ENCODE measurements at places on chromosomes 2 and 18.

DNA sequence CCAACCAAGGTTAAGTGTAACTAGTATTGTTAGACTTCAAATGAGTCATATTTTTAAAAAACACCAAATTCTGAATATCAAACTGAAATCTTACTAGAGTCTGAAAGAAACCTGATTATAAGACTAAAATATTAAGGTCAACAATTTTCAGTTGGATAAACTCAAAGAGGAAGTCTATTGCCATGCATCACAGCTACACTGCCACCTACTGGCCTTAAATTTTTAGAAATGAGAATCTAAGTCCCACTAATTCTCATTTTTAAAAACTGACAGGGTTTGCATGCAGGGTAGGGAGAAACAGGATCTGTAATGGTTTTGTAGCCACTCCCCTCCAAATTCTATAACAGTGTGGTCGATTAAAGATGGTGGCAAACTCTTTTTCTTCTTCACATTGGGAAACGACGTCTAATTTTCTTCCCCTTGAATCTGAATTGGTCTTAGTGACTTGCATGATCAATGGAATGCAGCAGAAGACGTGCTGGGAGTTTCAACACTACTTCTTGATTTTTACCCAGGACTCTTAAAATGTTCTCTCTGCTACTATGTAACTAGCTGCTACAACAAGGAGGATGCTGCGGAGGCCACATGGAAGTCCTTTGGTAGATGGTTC is 176.1 kb upstream of the SESTD1 start:
- peak; percentile 65 for DNase-seq

GRCh38 chr18:38900445-38900844 is 1334.8 kb upstream of the CELF4 start:
- DNase-seq = no peak

- no peak for DNase-seq
These were observed 103.6 kb upstream of the CELF4 start for GRCh38 chr18:37668971-37669747.

DNA sequence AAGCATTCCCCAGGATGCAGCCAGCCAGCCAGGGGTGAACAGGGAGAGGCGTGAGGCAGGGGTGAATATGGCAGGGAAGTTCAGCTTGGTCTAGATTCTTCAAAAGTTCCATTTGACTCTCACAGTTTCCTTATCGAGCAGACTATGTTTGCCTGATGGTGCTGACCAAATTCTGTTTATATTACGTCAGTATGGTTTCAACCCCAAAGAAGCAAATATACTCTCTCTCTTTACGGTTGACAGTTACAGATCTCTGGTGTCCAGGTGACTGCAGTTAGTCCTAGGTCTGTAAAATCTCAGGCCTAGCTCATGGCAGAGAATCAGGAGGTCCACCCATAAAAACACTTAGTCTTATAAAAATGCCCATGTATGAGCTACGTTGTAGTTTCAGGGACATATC is 38.3 kb upstream of the DNMT3A start:
- DNase-seq = no peak

- no peak for DNase-seq
These were observed 106.3 kb upstream of the SEC11C start for GRCh38 chr18:59033359-59033758.

DNA sequence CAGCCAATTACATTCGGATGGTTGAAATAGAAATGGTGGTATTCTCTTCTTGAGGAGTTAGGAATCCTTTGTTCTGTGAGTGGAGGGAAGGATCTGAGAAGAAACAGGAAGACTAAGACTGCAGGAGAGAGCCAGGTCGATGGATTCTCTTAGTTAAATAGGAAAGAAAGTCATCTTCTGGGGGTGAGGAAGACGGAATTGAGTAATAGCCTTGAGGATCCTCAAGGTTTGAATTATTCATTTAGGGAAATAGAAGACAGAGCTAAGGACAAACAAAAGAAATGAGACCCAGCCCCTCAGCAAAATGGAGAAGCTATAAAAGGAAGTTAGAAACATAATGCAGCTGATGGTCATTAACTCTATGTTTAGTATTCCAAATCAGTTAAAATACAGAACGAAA is 1.8 kb downstream of the LAPTM4A start:
- DNase-seq = peak; percentile 82

DNA sequence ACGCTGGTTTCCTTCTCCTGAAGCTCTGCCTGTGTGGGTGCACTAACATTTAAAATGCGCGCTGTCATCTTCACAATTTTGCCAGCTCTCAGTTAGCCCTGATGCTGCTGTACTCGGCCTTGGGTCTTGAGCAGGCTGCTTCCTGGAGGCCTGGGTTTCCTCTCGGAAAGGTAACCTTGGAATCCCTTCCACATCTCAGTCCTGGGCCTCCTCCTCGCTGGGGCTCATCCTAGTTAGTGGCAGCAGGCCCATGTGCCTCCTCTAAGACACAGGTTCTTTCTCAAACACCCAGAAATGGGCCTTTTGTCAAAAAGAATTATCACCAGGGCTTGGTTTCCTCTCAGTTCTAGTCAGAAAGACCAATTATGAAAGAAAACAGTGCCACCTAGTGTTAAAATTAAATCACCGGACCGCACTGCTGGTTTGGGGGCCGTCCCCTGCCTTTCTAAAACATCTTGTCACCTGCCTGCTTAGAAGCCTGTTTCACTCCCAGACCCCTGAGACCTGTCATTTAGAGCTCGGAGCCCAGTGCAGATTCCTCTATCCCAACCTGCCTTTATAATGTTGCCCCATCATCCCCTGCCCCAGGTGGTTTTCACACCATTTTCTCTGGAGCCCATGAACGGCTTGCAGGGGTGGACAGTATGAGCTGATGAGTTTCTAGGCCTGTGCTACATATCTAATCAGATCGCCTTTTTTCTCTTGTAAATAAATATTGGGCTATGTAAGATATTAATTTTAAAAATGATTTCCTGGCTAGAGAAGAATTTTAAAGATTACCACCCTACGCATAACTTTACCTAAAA is 42.4 kb downstream of the HK2 start:
- DNase-seq = peak; percentile 78

DNA sequence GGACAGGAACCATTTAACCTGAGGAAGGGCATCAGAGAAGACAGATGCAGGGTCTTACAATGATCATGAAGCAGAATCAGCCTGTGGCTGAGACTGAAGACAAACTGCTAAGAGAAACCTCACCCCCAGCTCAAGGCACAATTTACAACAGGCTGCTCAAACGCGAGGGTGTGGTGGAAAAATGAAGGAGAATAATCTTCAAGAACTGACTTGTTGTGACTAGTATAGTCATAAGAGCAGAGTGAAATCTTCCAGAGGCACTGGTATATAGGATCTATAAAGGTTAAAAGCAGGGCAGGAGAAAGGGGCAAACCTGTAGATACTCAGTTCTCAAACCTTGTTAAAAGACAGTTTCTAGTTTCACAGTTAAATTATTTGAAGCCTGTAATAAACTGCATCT is 1155.8 kb upstream of the TMEFF2 start:
- no peak for DNase-seq

DNA sequence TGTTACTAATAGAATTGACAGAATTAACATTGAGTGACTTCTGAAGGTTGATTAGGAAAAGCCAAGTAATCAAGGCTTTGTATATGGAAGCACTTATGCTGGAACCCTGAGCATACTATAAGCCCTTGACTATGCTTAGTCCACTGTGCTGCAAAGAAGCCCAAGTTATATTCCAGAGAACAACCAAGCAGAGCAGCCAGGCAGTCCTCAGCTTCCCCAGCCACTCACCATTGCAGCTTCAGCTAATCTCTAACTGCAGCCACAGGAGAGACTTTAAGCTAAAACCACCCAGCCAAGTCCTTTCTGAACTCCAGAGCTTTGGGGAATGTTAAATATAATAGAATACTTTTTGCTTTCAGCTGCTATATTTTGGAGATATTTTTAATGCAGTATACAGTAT is 164.4 kb upstream of the VWC2L start:
- no peak for DNase-seq

GRCh38 chr2:229731916-229732315 is 17.6 kb upstream of the DNER start:
- DNase-seq = no peak

- DNase-seq = no peak
These were observed 26.7 kb downstream of the CYRIA start for GRCh38 chr2:16638946-16639345.

DNA sequence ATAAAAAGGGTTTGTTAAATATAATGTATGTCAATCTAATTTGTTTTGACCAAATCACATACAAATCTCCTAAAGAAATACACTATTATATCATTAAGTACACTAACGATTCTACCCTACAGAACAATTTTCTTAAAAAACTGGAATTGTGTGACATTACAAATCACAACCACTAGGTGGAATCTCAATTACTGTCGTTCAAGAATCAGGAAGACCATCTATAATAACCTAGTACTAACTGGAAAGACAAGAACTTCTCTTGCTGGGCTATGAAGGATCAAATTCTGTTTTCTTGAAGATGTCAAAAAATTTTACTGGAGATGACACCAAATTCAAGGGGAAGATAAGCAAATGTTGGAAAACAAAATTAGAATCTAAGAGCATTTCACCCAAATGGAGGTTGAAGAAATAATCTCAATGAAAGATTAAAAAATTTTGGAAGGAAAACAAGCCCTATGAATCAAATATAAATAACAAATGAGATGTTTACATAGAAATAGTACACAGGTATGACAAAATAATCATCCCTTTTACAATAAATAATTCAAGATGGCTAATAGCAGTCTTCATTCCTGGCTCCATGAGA is 110.9 kb downstream of the STK39 start:
- peak; percentile 56 for DNase-seq

DNA sequence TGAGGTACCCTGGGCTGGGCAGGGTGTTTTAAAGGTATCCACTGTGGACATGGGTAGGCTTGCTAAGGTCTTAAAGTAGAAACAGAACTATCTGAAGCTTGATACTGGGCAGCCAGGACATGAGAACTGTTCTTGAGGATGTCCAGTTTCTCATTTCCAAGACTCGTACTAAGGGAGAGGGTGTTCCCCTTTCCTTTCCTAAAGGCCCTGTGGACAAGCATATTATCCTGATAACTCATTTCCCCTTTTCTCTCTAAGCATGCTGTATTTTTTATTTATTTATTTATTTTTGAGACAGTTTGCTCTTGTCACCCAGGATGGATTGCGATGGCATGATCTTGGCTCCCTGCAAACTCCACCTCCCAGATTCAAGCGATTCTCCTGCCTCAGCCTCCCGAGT is 273.6 kb downstream of the PRKCE start:
- DNase-seq = no peak

DNA sequence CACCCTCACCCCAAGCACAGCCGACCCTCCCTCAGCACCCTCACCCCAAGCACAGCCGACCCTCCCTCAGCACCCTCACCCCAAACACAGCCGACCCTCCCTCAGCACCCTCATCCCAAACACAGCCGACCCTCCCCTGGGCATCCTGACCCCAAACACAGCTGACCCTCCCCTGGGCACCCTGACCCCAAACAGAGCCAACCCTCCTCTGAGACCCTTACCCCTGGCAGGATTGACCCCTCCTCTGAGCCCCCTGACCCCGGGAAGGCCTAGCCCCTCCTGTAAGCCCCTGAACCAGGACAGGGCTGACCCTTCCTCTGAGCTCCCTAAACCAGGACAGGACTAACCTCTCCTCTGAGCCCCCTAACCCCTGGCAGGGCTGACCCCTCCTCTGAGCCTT is 84.4 kb upstream of the RAB6C start:
- no peak for DNase-seq

DNA sequence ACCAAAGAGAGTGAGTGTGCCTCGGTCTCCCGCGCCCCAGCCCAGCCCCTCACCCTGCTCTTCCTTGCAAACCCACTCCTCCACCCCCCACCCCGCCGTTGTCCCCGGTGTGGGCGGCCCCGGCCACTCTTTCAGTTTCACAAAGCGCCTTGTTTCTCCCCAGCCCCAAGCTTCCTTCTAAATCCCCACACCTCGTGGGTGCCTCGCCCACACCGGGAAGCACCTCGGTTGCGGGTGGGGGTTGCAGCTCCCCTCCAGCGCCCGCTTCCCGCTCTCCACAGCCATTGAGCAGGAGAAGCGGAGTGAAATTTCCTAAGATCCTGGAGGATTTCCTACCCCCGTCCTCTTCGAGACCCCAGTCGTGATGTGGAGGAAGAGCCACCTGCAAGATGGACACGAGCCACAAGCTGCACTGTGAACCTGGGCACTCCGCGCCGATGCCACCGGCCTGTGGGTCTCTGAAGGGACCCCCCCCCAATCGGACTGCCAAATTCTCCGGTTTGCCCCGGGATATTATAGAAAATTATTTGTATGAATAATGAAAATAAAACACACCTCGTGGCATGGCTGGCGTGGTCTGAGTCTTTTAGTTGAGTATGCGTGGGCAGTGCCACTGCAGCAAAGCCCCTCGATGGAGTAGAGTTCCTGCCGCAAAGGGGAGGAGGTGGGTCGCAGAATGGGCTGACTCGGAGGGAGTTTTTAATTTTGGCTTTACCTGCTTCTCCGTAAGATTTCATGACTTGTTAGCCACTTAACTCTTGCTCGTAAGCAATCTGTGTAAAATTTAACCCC is 848 bp downstream of the TMSB10 start:
- DNase-seq = peak; percentile 84

- DNase-seq = peak; percentile 93
These were observed 68.6 kb upstream of the PELI1 start for GRCh38 chr2:64212801-64213321.
